ENCODE measurements at places on chromosomes 16 and 17.

GRCh38 chr16:11321662-11322061 is 23.6 kb upstream of the RMI2 start:
- DNase-seq, result no peak

DNA sequence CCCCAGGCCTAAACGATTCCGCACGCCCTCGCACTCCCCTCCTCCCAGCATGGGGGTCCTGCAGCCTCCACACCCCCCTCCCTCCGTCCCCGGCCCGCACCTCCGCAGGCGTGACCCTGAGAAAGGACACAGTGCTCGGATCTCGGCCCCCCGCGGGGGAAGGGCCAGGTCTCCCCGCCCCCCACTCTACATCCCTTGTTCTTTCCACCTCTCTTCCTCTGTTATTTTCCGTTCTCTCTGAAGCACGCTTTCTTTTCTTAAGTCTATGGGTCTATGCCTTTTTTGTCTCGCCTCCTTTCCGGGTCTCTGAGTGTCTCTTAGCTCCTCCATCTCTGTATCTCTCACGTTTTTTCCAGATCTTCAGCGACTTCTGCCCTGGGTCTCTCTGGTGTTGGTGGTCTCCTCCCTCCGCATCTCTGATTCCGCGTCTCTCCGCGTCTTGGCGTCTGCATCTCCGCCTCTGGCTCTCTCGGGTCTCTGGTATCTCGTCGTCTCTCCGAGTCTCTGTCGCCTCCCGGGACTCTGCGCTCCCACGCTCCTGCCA is 2.1 kb upstream of the HES7 start:
- DNase-seq, result no peak

DNA sequence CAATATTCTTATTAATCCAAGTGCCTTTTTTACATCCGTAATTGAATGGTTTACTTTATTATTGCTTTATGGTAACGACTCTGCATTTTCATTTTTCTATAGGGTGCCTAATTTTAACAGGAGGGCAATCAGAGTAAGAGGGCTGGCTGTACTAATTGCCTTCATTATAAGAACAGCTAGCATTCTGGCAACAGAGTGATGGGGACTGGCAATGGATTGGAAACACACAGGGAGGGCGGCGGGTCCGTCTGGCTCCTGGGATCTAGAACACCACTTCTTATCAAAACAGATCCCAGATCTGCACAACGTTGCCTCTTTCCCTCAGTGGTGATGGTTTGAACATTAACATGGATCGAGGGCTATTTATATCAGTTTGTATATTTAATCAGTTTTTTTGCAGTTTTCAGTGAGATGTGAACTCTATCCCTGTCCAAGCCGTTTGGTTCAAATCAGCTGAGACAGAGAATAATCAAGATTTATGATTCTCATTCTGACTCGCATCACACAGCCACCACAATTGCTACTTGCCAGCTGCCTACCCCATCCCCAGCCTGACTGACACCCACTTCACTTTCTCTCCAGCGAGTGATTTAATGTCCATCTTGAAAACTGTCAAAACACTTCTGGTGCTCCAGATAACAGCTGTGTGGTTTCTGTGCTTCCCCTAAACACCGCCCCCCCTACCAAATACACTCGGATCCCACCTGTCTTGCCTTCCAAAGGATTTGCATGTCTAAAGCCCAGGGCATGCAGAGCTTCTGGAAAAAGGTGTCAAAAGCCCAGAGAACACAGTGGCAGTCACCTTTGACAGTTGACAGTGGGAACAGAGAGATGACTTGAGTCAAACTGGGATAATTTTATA is 327.9 kb downstream of the HS3ST4 start:
- DNase-seq, result no peak

GRCh38 chr16:64148356-64148755 is 973.5 kb downstream of the CDH11 start:
- DNase-seq, result no peak

DNA sequence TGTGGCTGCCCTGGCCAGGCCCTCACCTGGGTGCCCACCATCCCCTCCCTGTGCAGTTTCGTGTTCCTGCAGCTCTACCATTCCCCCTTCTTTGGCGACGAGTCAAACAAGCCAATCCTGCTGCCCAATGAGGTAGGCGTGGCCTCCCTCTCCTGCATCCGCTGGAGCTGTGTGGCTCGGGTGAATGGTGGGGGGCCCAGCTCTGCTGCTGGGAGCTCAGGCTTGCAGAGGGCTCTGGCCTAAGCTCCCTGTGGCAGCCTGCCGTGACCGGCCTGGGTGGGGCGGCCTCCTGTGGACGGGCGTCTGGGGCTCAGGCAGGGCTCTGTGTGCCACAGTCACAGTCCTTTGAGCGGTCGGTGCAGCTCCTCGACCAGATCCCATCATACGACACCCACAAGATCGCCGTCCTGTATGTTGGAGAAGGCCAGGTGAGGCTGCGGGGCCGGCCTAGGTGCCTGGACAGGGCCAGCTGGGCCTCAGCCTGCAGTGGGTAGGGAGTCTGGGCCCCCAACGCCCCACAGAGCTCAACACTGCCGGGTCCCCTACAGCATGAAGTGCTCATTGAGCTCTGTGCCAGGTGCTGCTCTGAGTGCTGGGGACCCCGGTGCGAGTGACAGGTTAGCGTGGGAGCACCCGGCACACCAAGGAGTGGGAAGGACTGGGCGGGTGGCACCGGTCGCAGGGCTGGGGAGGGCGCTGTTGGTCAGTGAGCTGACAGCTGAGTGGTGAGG is 37.3 kb downstream of the TSC2 start:
- no peak for DNase-seq

DNA sequence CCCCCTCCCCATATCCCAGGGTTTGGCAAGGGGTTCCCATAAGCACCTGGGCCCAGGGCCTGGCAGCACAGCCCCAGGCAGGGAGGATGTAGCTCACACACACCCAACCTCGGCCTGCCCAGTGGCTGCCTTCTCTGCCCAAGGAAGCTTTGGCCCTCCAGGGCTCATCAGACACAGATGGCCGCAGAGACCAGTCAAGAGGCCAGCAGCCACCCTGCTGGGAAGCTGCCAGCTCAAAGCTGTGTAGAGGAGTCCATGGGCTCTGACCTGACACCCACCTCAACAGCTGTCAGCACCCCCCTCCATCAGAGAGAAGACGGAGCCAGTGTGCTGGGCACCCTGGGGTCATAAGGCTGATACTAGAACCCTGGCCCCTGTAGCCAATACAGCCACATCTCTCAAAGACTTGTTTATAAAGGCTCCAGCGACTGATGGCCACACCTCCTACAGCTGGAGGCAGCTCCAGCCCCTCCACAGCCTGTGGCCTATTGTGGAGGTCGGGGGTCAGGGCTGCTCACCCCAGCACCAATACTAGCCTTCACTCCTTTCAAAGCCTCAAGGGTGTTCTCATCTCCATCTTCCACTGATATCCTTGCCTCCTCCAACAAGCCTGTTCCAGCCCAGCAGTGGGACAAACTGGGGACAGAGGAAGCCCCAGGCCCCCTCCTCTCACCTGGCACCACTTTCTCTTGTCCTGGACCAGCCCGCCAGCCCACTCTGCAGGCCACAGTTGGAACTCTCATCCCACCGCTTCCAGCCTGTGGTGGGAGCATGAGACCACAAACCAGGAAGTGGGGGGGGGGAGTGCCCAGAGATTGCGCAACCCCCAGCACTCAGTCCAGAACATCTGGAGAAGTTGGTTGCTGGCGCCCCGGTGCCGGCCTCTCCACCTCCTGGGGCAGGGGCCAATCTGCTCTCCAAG is 2.2 kb upstream of the MPG start:
- peak; percentile 78 for DNase-seq

DNA sequence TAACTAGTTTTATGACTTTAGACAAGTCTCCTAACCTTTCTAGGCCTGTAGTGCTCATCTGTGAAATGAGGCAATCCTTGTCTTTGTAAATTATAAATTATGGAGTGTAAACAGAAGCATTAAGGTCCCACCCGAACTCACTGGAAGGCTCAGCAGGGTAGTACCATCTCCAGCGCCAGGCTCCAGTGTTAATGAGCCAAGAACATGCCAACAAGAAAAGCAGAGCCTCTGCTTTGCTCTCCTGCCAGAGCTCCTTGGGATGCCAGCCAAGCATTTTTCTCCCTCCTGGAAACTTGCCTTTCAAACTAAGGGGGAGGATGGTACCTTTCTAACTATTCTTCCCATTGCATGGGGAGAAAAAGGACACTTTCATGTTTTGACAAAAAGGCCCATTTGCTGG is 14.9 kb downstream of the LIMD2 start:
- DNase-seq, result no peak

DNA sequence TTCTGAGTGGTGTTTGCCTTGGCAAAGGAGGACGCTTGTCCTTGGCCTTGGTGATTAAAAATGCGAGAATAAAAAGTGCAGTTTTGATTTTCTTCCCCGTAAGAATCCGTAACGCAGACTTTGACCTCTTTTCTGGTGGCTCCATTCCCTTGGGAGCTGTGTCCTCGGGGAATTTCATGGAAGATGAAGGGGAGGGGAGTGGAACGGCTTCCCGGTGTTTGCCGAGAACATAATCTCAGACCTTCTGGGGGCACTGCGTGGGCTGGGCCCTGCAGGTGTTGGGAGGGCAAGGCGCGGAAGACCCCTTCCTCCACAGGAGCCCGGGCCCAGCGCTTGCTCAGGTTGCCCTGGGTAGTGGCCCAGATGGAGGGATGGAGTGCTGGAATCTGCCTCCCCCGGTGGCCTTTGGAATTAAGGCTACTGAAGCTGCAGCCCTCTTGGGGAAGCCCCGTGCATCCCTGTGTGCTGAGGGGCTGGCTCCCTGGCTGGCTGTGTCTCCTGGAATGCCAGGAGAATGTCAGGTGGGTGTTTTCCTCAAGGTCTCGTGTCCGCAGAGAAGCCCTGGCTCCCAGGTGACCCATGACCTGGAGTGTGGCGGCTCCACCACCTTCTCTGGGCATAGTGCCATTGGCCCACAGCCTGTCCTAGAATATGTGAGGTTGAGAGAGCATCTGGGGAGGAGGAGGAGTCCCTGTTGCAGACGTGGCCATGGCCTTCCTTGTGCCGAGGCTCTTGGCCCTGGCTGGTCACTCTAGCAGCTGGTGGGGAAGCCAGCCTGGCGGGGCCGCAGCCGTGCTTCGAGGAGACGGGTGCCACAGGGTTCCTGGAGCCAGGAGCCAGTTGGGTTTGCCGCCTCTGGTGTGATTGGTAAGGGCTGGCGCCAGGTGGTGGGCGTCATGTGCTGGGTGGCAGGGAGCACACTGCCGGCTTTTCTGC is 3.1 kb downstream of the BAIAP2 start:
- DNase-seq, result no peak

- DNase-seq, result no peak
Measured at GRCh38 chr17:81189670-81190530, 23.9 kb upstream of the AATK start.

DNA sequence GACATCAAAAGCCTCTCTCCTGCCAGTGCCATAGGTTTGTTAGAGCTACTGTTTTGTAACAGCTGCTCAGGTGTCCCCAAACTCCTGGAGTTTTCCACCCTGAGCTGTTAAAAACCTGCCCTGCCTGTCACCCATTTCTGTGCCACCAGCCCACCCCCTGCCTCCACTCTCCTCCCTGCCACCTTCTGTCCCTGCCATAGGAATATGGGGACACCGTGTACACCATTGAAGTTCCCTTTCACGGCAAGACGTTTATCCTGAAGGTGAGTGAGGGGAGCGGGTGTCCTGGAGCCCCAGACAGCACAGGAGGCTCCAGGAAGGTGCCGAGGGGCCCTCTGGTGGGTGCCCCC is 5.2 kb upstream of the TCAP start:
- DNase-seq, result no peak

DNA sequence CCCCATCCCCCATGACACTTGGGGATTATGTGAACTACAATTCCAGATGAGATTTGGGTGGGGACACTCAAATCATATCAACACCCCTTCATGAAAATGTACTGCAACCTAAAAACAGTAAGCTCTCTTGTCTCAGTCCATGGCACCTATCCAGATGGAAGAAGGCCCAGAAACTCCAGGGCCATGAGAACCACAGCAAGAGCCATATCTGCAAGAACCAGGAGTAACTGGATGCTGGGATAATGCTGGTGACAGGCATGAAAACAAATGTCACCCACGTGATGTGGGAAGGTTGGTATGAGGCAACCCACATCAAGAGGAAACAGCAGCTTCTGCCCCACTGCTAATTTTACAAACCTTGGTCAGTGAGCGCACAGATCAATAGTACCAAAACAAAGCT is 400.1 kb upstream of the ERCC4 start:
- DNase-seq, result no peak

DNA sequence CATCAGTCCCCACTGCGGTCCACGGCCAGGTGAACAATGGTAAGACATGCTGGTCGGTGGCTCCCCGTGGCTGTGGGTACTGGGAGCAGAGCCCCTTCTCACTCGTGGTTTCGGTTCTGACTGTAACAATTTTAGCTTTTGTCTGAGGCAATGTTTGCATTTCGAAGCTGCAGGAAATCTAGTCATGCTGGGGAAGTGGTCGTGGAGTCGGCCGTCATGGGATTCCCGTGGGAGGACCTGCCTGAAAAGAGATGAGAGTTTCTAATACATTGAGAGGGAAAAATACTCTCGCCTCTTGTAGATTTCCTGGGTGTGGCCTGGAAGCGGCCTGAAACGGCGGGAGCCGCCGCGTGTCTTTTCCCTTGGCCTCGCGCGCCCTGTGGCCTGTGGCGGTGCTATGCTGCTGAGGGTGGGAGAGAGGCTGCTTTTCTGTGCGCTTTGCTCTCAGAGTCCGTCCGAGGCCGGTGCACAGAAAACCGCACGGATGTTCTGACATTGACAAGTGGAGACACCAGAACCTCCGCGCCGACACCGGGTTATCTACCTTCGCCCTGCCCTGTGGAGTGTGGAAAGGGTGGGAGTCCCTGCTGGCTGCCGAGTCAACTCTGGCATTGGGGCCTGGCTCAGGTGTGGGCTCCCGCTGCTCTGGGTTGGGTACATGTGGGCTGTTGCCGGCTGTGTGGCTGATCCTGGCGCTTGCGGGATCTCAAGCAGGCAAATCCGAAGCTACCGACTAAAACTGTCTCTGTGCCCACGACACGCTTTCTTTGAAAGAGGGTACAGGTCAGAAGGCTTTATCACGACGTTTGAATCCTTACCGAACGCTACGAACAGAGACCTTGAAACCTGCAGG is 60.8 kb downstream of the WDR45B start:
- DNase-seq, result no peak

- DNase-seq, result peak; percentile 3
Measured at GRCh38 chr16:60907645-60908044, 1128.6 kb downstream of the CDH8 start.

DNA sequence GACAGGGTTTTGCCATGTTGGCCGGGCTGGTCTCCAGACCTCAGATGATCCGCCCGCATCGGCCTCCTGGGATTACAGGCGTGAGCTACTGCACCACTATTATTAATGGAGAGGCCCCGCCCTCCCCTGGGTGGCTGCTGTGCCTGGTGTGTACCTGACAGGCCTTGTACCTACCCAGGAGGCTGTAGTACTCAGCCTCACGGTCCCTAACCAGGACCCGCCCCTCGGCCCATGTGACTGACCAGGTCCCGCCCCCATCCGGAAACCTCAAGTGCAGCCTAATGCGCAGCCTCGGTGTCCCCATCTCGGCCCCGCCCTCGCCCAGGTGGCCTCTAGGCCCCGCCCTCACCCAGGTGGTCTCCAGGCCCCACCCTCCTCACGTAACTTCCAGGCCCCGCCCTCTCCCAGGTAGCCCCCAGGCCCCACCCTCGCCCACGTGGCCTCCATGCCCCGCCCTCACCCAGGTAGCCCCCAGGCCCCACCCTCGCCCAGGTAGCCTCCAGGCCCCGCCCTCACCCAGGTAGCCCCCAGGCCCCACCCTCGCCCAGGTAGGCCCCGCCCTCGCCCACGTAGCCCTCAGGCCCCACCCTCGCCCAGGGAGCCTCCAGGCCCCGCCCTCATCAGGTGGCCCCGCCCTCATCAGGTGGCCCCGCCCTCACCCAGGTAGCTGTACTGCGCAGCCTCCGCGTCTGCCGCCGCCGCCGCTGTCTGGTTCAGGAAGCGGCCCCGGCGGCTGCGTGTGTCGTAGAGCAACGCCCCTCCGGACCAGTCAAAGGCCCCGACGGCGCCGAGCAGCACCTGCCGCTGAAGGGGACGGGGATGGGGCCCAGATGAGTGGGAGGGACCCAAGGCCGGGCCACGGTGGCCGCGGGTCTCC is 31.0 kb downstream of the HASPIN start:
- no peak for DNase-seq

Data from fibroblast of skin of left quadriceps (primary cell).